ENCODE measurements at places on chromosomes 16 and 17.

DNA sequence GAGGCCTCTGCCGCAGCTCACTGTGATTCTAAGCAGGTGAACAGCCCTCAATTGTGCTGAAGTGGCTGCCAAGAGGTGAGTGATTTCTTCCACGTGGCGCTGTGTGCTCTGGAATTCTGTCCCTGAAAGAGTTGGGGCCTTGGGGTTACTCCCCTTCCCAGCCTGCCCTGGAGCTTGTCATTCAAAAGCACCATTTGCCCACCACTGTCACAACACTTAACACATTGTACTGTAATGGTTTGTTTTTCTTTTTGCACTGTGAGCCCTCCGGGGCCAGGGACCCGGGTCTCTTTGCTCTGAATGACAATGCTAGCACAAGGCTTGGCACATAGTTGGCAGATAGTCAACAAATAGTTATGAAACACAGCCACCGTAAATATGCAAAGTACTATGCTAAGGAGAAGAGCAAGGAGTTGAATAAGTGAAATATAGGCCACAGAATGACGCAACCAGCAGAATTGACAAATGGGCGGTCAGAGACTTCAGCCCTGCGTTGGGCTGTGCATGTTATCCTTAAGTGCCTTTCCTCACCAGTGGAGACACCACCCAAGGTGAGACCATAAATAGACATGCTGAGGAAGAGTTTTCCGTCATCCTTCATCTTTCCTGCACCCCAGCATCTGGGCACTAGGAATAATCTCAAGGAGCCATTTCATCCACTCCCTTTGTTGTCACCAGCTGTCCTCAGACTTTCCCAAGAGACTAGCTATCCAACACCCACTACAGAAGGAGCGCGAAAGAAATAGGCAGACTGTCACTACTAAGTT lies 112.0 kb upstream of the DNAH9 start:
- DNase-seq, result no peak

DNA sequence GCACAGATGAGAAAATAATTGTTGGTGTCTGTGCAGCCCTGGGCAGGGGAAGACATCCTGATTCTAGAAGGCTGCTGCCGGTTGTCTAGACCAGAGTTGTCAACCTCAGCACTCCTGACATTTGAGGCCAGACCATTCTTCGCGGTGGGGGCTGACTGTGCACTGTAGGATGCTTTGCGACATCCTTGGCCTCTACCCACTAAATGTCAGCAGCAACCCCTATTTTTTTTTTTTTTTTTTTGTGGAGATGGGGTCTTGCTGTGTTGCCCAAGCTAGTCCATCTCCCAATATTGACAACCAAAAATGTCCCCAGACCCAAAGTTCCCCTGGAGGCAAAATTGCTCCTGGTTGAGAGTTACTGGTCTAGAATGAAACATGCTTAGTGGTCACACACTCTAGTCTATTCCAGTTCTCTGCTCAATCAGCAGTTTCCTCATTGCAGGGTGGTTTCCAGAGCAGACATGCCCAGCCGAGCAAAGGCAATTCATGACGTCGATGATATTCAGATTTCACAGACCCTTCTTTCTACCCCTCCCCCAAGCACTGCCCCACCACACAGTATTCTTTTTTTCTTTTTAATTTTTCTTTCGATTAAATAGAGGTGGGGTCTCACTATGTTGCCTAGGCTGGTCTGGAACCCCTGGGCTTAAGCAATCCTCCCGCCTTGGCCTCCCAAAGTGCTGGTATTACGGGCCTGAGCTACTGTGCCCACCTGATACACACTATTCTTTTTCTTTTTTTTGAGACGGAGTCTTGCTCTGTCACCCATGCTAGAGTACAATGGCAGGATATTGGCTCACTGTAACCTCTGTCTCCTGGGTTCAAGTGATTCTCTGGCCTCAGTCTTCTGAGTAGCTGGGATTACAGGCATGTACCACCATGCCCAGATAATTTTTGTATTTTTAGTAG lies 9.0 kb downstream of the C17orf99 start:
- peak; percentile 89 for DNase-seq

- no peak for DNase-seq
These were observed 89.3 kb upstream of the NKD1 start for GRCh38 chr16:50458667-50459495.

GRCh38 chr16:31869511-31870201 lies 4.0 kb upstream of the ZNF267 start:
- DNase-seq, result peak; percentile 97

GRCh38 chr16:3879258-3879886 lies 1.1 kb downstream of the CREBBP start:
- DNase-seq, result peak; percentile 31

- DNase-seq, result peak; percentile 57
These were observed 27.7 kb upstream of the SLC46A1 start for GRCh38 chr17:28433721-28434120.

GRCh38 chr16:84761448-84762368 lies 58.1 kb upstream of the CRISPLD2 start:
- no peak for DNase-seq

DNA sequence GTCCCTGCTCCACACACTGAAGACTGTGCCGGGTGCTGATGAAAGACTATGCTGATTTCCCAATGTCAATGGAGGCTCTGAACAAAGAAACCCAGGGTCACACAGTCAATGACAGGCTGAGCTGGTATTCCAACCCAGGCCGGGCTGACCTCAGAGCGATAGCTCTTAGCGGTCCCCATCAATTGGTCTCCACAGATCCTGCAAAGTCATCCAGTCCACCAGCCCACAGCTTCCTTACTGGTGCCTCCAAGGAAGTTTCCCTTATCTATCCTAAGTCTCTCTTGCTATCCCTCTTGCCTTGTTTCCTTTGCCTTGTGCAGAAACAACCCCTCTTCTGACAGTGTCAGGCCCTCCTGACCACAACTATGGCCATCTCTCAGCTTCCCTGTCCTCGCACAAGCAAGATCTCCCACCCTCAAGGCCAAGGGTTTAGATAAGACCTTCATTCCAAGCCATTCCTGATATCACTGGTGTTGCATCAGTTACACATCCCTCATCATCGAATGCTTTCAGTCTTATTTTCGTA lies 52.7 kb upstream of the KSR1 start:
- no peak for DNase-seq

- DNase-seq, result no peak
These were observed 131.0 kb upstream of the TNRC6C start for GRCh38 chr17:77827511-77827910.

GRCh38 chr17:17150448-17150800 lies 55.7 kb downstream of the PLD6 start:
- peak; percentile 85 for DNase-seq

DNA sequence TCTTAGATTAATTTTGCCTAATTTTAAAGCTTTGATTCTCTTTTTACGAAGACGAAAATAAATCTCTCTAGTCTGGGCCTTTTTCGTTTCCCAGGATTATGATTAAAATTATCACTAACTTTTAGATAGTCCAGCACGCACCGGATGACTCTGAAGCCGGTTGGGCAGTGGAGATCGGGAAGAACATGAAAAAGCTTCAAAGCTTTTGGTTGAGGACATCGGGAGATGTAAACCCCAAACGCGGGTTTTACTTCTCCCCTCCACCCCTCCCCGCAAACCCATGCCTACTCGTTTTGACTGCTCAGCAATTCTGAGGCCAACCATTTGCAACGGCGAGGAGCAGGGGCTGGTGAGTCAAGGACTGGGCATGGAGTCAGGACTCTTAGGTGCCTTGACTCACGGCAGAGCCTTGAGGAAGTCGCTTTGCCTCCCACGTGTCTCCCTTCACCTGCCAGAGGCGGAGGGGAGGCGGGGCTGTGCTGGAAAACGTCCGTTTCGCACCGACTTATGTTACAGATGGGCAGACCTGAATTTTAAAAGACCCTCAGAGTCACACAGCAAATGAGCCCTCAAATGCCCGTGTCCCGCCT lies 989 bp upstream of the DUSP14 start:
- DNase-seq, result peak; percentile 51

- DNase-seq, result no peak
These were observed 35.6 kb downstream of the TPSG1 start for GRCh38 chr16:1189455-1189854.

DNA sequence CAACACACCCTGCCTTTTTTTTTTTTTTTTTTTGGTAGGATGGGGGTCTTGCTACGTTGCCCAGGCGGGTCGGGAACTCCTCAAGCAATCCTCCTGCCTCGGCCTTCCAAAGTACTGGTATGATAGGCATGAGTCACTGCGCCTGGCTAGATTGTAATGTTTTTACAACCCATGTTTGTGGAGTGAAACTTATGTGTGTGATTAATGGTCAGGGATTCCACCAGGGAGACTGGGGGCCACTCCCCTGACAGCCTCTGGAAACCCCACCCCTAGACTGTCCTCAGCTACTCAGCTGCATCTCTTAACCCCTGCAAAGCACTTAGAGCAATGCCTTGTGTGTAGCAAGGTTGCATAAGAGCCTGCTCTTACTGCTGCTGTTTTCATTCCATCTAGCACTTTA lies 220.5 kb downstream of the PARN start:
- DNase-seq, result no peak

DNA sequence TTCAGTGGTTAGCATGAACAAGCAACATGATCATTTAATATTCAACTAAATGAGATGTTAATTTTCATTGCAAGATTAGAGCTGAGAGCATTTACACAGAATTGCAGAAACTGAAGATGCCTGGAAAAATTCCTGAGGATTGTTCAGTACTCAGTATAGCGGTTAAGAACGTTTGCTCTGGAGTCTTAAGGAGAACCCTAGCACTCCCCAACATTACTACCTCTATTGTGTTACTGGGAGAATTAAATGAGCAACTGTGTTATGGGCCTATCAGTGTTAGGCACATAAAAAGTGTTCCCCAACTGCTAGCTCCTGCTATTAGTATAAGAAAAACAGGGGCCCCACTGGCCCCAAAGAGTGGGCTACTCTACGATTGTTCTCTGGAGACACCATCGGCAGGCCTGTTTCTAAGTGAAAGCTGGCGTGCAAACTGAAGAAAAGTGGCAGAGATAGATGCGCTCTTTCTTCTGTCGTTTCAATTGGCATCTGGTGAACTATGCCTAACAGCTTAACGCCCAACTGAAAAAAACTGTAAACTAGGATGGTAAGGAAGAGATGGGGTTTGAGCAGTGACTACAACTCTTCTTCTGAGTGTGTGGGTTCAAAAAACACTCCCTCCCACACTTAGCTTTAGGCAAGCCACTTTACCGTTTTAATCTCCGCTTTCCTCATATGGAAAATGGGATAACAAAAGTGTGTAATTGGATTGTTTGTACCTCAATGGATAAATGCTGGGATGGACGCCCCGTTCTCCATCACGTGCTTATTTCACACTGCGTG lies 1.3 kb downstream of the CDR2 start:
- no peak for DNase-seq

GRCh38 chr17:30021708-30022317 lies 80.4 kb downstream of the EFCAB5 start:
- DNase-seq, result peak; percentile 59

- no peak for DNase-seq
These were observed 91.1 kb downstream of the RPA1 start for GRCh38 chr17:1920948-1921351.

DNA sequence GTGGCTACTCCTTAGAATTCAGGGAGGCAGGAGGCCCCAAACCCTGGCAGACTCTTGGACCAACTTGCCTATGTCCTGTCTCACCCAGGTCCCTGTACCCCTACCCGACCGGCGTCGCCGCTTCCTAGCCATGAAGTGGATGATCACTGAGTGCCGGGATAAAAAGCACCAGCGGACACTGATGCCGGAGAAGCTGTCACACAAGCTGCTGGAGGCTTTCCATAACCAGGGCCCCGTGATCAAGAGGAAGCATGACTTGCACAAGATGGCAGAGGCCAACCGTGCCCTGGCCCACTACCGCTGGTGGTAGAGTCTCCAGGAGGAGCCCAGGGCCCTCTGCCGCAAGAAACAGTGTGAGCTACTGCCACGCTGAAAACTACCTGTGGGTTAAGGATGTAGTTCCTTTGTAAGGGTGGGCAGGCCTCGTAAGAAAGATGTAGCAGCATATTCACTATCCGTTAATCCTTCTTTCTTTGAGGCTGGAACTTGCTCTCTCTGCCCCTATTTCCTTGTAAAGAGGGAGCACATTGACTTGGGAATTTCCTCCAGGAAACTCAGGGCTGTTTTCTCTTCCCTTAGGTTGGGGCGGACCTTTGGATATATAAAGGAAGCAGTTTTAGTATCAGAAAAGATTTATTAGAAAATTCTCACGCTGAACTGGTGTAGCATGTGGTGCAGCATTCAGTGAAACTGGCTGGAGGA lies 4.1 kb downstream of the MRPS7 start:
- DNase-seq, result peak; percentile 38

- no peak for DNase-seq
These were observed 49.8 kb downstream of the BRD7 start for GRCh38 chr16:50318796-50319578.

GRCh38 chr17:50371526-50371925 lies 1.5 kb downstream of the MRPL27 start:
- DNase-seq, result no peak

- DNase-seq, result peak; percentile 32
These were observed 1.8 kb downstream of the CACNG3 start for GRCh38 chr16:24257958-24258357.

- no peak for DNase-seq
These were observed 376.4 kb downstream of the SLC39A11 start for GRCh38 chr17:72715906-72716572.

DNA sequence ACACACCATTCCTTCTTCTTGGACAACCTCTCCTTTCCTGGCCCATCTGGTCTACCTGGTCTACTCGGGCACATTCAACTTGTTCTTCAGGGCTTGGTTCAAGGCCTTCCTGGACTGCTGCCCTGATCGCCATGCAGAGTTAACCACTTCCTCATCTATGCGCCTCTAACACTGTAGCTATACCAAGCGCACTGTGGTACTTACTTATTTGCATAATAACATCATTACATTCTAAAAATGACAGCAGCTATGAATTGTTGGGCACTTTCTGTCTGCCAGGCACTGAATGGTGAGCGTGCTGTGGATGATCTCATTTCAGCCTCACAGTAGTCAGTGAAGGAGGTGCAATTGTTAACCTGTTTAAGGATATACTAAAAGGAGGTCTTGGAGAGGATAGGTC lies 66.9 kb upstream of the SDK2 start:
- peak; percentile 31 for DNase-seq

- DNase-seq, result no peak
These were observed 1.9 kb upstream of the SALL1 start for GRCh38 chr16:51152691-51153576.

GRCh38 chr17:35073183-35073790 lies 9.8 kb upstream of the RFFL start:
- DNase-seq, result peak; percentile 37

DNA sequence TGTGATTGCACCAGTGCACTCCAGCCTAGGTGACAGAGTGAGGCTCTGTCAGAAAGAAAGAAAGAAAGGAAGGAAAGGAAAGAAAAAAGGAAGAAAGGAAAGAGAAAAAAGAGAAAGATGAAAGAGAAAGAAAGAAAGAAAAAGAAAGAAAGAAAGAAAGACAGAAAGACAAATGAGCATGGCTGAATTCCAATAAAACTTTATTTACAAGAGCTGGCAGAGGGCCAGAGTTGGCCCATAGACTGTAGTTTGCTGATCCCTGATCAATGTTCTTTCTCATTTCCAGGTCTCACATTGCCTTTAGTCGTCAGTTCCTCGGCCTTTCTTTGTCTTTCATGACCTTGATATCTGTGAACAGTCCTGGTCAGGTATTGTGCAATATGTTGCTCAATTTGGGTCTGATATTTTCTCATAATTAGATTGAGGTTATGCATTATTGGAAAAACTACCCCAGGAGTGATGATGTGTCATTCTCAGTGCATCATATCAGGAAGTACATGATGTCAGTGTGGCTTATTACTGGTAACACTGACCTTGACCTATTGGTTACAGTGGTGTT lies 68.5 kb upstream of the MED9 start:
- DNase-seq, result peak; percentile 84
